ENCODE measurements at places on chromosomes 3 and 15. TPM values are rescaled to one million over a fixed set of nuclear protein-coding genes. Genes with fewer than 3 reads are reported as not detected.

FAM3D gene
- 1.5 TPM for total RNA-seq

MOBP gene
- not detected for total RNA-seq

FRMD5 gene
- 59.7 TPM for total RNA-seq

PEX11A gene
- 11.8 TPM for total RNA-seq

GOLGA8J gene
- not detected for total RNA-seq

GOLGA6A gene
- total RNA-seq, result not detected

GLCE gene
- total RNA-seq, result 6.1 TPM

IQCF6 gene
- total RNA-seq, result not detected

SMAD6 gene
- 274 TPM for total RNA-seq

NEK11 gene
- 2.0 TPM for total RNA-seq

IL1RAP gene
- total RNA-seq, result 8.9 TPM

INSYN1 gene
- total RNA-seq, result 15.8 TPM

EIF3J gene
- total RNA-seq, result 55.7 TPM

XIRP1 gene
- total RNA-seq, result 315 TPM

JMJD7 gene
- 22.8 TPM for total RNA-seq

LIPC gene
- not detected for total RNA-seq

CFAP100 gene
- not detected for total RNA-seq

SERPINI2 gene
- total RNA-seq, result not detected

OR5K2 gene
- not detected for total RNA-seq

TRH gene
- 111 TPM for total RNA-seq

ZBTB20 gene
- 37.3 TPM for total RNA-seq

DUOXA2 gene
- not detected for total RNA-seq

NUDT16 gene
- 27.8 TPM for total RNA-seq

TICRR gene
- total RNA-seq, result 11.0 TPM

PHLDB2 gene
- total RNA-seq, result 27.2 TPM

BCL2A1 gene
- not detected for total RNA-seq

PPP4R2 gene
- total RNA-seq, result 42.2 TPM

TPM1 gene
- total RNA-seq, result 8,453 TPM

GRAMD1C gene
- 0.25 TPM for total RNA-seq

CPEB1 gene
- 1.9 TPM for total RNA-seq

TGM4 gene
- not detected for total RNA-seq

GPR27 gene
- total RNA-seq, result 10.6 TPM

DUOX1 gene
- 0.04 TPM for total RNA-seq

DUT gene
- 122 TPM for total RNA-seq

DOCK3 gene
- total RNA-seq, result 1.3 TPM

IQCF5 gene
- total RNA-seq, result not detected

CD200R1 gene
- 0.36 TPM for total RNA-seq

MYLK gene
- 4.8 TPM for total RNA-seq

SEMA3F gene
- 21.0 TPM for total RNA-seq

OIP5 gene
- 8.0 TPM for total RNA-seq

GOLGA8S gene
- not detected for total RNA-seq

MRPS25 gene
- 42.1 TPM for total RNA-seq

TMEM45A gene
- 37.6 TPM for total RNA-seq

ASB14 gene
- total RNA-seq, result not detected

GP5 gene
- total RNA-seq, result 0.83 TPM

HES1 gene
- 43.2 TPM for total RNA-seq

ECE2 gene
- total RNA-seq, result not detected

TUSC7 gene
- not detected for total RNA-seq

GPR171 gene
- total RNA-seq, result not detected

CPLX3 gene
- total RNA-seq, result not detected

SLC35G2 gene
- total RNA-seq, result 0.27 TPM
